Trophoblast cell (in vitro differentiated cells and primary cell): ENCODE measurements at places on chromosomes 1 and 21.

GRCh38 chr1:18340787-18341186, 139.9 kb upstream of the KLHDC7A start:
- DNase-seq = no peak

DNA sequence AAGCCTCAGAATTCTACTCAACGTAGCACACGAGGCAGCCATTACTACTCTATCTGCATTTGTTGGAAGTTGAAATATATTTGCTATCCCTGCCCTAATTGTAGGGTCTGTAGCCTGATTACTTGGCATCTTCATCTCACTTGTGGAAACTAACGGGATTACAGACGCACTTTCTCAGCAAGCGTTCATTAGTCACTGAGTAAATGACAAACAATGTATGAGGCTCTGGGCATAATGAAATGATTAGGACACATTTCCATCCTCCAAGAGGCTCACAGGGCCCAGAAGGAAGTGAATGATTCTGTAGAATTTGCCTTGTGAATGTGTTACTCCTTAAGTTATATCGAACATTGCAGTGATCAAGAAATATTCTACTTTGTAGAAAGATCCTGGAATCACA, 78.1 kb downstream of the KIF26B start:
- DNase-seq = no peak

GRCh38 chr1:51567653-51568052, 48.6 kb upstream of the EPS15 start:
- DNase-seq = no peak

GRCh38 chr1:31802190-31803150, 13.4 kb downstream of the SPOCD1 start:
- no peak for DNase-seq

DNA sequence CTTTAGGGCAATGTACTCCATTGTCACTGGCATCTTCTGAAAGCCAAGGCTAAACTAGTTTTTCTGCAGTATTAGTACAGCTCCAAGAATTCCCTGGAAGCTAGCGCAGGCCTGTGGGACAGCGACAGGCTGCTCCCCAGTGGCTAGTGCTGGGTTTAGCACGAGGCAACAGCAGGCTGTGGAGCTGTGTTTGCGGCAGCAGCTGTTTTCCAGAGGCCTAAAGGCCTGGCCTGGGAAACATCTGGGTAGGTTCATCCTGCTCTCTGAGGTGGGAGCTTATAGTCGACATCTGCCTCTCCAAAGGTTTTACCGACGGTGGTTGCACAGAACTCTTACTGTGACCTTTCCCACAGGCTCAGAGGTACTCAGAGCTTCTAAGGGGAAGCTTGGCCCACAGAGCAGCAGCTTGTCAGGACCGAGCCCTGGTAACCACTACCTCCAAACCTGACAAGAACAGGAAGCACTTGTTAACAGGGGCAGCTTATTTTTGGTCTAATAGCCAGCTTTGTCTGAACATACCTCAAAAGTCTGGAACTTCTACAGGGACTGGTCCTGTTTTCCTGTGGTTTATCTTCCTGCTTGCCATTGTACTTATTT, 17.2 kb downstream of the CC2D1B start:
- peak; percentile 78 for DNase-seq

- no peak for DNase-seq
These were observed 12.0 kb downstream of the SLC35D1 start for GRCh38 chr1:67041841-67042503.

DNA sequence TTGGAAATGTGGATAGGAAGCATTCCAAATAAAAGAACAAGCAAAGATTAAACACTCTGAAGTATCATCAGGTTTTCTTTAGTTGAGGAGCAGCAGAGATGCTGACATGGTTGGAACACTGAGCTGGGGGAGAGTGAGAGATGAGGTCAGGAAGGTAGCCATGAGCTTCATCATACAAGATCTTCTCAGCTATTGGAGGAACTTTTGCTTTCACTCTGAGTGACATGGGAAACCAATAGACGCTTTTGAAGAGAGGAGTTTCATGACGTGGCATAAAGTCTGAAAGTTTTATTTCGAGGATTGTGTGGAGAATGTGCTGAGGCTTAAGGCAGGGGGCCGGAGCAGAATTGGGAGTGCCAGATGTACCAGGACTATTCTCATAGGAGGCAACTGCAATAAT, 616.2 kb upstream of the CAMK1G start:
- DNase-seq = no peak

GRCh38 chr1:161981126-161981525, 42.5 kb downstream of the OLFML2B start:
- DNase-seq = no peak
